ELF-1 (cell line): ENCODE measurements at places on chromosomes 2 and 18.

GRCh38 chr2:37819186-37819585 lies 105.9 kb upstream of the RMDN2 start:
- no peak for DNase-seq

GRCh38 chr2:148704247-148704646 lies 59.7 kb downstream of the EPC2 start:
- DNase-seq = no peak

DNA sequence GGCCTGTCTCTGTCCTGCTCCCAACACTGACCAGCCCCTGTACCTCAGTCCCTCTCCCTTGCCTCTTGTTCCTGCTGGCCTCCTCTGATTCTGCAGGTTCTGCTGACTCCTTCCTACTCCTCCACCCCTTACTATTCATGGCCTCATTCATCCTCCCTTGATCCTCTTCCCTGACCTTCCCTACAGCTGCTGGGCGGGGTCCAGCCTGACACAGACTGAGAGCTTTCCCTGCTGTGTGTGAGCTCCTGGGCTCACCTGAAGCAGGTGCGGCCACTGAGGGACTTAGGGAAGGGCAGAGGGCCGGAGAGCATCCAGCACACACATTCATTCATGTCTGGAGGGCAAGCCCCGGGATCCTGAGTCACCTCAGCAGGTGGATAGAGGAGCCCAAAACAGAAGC lies 185.6 kb downstream of the CTIF start:
- no peak for DNase-seq

- no peak for DNase-seq
These were observed 2.7 kb downstream of the METTL4 start for GRCh38 chr18:2568605-2569004.

DNA sequence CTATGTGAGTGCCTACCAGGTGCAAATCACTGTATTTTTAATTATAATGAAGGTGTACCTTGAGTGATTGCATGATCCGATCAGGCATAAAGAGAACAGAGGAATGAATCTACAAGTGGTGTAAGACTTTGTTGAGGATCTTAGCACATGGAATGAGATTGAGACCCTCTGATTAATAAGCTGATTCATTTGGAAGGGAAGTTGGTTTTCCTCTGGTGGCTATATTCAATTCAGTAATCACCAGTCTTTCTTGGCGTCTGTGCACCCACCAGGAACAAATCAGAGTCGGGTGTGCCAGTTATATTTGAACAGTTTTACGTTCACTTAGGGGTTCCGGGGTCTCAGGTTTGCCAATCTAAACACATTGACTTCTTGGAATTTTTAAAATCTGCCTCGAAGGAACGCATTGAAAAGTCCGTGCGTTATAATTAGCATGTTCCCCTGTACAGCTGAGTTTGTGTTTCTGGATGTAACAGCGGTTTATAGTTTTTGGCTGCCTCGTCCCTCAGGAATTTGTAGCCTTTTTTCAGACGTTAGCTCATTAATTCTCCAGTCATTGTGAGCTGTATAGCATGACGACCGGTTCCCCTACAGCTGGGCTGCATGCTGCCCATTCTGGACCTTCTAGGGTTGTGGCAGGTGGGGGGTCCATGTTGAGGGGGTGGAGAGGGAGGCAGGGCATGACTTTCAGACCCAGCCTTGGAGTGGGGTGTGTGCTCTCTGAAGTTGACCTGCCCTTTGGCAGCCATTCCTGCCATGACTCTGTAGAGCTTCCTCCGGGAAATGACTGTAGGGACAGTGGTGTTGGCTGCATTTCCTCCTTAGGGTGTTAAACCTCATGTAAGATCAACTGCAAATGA lies 20.3 kb downstream of the MYO1B start:
- no peak for DNase-seq

DNA sequence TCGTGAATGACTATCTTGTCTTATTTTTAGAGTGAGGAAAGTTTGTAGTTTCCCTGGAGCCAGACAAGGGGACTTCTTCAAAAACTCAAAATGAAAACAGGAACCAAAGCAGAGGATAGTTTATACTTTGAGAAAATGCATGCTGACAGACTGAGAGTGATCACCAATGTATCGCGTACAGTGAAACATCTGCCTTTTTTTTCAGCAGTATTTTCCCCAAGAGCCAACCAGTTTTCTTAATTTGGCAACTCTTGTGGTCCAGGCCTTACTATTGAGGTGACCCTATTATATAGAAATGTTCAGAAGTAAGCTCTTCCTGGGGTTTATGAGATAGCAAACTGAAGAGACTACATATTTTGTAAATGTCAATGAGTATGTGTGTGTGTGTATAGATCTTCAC lies 153.7 kb upstream of the VRK2 start:
- no peak for DNase-seq
